ENCODE measurements at places on chromosomes 5 and 9.
A peak's percentile ranks its signal among the peaks of the same experiment; 100 is the strongest.

- DNase-seq, result no peak
Observed at GRCh38 chr9:127293767-127294166, 29.2 kb downstream of the GARNL3 start.

DNA sequence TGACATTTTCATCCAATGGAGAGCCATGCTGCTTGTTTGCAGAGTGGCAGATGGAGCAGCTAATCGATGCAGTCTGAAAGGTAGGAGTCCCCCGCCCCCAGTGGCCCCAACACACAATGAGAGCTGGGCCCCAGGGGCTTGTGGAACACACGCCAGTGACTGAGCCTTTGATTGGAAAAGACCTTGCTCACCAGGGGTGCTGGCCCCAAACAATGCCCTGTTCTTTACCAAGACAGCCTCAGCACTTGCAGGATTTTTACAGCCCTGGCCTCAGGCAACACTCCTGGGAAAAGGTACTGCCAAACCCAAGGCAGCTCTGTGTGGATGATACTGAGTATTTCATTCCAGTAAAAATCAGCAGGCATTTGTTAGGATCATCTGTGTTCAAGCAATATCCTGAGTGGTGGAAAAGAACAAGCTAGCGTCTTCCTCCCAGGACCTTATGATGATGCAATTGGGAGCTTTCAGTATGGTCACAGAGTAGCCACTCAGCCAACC is 276.8 kb upstream of the CLINT1 start:
- no peak for DNase-seq

- no peak for DNase-seq
Observed at GRCh38 chr5:74556006-74556405, 84.5 kb downstream of the ENC1 start.

DNA sequence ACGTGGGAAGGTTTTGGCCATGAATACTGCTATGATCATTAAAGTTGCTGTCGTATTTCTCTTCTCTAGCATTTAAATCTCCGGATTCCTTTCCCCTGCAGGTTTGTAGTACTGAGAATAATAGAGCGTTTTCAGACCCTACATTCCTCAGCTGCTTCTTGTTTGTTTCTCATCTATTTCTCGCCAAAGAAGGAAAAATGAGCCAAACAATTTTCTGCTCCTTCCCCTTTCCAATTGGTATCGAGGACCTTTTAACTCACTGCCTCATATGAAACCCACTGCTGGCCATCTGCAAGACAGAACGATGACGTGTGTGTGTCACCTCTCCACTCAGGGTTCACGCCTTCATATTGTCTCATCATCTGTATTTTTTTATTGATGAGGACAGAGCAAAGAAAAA is 689.4 kb upstream of the WWC1 start:
- DNase-seq, result no peak

GRCh38 chr5:150180241-150181026 is 9.4 kb upstream of the SLC6A7 start:
- DNase-seq, result peak; percentile 89

GRCh38 chr9:105757496-105758251 is 63.3 kb downstream of the TMEM38B start:
- DNase-seq, result no peak

GRCh38 chr9:70987986-70988385 is 133.4 kb downstream of the TRPM3 start:
- DNase-seq, result no peak

DNA sequence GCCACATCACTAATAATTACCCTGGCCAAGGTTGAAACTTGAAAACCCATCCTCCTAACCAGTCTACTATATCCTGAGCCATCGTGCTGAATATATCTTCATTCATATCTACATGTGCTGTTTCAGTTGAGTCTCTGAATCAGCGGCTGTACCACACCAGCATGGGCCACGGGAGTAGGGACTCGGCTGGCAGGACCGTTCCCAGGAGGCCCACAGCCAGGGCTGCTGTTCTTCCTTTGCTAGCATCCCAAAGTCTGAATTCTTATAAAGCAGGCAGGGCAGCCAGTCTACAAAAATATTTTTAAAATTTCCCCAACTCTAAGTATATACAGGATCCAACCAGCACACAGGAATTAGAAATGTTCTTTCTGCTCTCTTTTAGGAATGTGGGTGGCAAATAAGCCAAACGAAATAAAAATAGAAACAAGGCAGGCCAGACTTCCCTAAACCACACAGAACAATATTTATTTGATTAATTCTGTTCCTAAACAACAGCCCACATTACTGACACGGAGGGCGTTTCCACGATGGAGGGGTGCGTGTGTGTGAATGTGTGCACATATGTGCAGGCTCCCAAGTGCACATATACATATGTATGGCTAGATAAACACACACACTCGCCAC is 42.8 kb upstream of the EQTN start:
- DNase-seq, result no peak

DNA sequence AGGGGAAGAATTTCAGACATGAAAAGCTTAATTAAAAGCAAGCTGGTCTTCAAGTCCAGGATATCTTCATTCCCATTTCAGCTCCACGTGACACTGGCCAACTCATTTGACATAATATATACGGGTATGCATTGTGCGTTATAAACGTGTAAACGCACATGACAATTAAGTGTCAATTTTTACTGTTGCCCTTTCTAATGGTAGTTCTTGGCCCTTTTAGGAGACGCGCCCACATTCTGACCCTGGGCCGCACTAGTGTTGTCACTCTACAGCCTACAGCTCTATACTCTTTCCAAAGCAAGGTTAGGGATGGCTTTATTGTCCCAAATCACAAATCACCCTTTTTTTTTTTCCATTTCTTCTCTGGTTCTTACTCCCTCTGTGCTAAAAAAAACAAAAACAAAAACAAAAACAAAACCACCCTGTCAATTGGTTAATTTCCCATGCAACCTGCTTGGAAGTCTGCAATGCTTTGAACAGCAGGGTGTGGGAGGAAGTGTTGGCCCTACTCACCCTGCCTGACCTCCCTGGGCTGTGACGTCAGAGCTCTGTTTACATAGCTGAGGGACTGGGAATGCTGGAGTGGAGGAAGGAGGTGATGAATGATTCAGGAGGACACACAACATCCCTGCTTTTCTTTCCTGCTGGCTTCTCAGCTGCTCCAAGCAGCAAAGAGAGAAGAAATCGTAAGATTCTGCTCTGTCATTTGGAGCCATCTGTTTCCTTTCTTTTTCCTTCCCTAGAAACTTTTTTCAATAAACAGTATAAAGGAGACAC is 19.3 kb downstream of the RFK start:
- DNase-seq, result no peak

- no peak for DNase-seq
Observed at GRCh38 chr9:26129217-26129616, 451.0 kb upstream of the TUSC1 start.

DNA sequence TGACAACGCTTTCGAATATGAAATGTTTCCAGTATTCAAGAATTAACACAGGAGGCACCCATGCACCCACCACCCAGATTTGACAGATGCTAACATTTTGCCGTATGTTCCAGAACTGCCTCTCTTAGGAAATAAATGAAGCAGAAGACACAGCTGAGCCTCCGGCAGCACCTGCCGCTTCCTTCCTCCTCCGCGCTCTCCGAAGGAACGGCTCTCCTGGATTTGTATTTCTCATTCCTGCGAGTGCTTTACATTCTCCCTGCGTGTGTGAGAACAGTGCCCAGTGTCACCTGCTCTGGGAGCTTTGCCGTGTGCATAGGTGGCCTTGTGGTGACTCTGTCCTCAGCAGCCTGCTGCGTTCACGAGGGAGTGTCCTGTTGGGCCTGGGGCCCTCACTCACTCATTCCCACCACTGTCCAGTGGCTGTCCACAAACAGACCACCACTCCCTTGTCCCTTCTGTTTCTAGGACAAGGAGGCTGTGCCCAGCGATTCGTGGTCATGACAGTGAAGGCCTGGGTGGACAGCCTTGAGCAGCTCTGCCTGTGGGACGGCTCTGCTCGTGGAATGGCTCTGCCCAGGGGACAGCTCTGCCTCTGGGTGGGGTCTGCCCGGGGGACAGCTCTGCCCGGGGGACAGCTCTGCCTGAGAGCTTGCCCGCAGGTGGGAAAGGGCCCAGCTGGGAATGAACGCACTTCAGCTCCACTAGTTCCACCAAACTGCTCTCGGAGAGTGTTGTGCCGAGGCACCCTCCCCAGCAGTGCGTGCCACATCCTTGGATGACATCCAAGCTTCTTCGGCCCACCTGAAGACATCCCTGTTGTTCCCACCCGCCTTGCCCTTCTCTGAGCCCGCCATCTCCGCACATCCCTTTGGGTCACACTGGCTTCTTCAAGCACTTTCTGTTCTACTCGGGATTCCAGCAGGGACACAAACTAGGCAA is 170.5 kb upstream of the PPP1R26 start:
- DNase-seq, result no peak

DNA sequence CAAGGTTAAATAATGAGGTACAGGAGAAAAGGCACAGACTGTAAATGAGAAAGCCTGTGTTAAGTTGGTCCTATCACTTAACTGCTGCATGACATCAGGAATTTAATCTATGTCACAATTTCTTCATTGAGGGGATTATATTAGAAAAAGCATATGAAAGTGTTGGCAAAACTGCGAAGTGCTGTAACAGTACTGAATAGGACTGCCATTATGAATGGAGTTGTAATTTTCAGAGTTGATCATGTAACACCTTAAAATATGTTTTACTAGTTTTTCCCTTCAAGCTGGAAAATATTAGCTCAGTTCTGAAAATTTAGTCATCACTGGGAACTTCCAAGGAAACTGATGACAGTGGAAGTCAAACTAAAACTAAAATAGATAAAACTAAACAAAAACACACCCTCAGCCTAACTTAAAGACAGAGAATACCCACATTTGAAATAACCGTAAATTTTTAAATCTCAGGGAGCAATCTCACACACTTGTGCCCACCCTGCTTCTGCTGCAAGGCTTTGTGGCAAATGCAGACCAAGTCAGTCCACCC is 45.1 kb downstream of the ERMP1 start:
- no peak for DNase-seq

DNA sequence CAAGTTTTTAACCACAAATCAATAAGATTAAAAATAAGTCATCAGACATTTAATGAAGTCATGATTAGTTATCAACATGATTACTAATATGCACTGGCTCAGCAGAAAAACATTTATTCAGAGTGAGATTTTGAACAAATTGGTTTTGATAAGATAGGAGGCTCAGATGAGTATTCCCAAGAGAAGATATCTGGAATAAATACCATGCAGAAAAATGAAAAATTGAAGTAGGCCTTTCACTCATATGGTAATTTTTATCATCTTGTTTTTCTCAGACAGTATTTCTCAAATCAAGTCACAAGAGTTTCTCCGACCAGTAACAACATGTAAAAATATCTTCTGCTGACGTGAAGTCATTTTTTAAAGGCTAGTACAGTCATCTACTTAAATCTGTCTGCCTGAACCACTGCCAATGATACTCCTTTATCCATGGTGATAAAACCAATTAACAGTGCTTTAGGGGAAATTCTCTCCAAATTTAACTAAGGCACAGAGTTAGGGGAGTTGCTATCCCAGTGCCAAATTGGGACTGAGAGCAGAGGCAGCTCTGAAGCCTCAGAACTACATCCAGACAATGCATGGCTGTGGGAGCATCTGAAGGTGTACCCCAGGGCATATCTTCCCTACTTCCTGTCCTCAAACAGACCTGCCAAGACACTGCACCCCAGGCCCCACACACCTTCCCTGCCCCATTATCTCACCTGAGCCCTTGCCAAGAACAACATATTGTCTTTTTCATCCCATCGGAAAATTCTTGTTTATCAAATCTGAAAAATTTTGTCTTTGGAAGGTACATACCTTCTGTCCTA is 105.5 kb upstream of the TSLP start:
- DNase-seq, result no peak

DNA sequence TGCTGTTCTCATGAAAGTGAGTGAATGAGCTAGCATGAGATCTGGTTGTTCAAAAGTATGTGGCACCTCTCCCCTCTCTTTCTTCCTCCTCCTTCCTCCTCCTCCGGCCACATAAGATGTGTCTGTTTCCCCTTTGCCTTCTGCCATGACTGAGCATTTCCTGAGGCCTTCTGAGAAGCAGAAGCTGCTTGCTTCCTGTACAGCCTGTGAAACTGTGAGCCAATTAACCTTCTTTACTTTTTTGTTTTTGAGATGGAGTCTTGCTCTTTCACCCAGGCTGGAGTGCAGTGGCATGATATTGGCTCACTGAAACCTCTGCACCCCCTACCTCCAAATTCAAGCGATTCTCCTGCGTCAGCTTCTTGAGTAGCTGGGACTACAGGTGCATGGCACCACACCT is 6.1 kb downstream of the S100Z start:
- no peak for DNase-seq

- no peak for DNase-seq
Observed at GRCh38 chr9:81717747-81718077, 28.4 kb upstream of the TLE1 start.

GRCh38 chr9:92659601-92660000 is 10.3 kb downstream of the IPPK start:
- DNase-seq, result no peak

DNA sequence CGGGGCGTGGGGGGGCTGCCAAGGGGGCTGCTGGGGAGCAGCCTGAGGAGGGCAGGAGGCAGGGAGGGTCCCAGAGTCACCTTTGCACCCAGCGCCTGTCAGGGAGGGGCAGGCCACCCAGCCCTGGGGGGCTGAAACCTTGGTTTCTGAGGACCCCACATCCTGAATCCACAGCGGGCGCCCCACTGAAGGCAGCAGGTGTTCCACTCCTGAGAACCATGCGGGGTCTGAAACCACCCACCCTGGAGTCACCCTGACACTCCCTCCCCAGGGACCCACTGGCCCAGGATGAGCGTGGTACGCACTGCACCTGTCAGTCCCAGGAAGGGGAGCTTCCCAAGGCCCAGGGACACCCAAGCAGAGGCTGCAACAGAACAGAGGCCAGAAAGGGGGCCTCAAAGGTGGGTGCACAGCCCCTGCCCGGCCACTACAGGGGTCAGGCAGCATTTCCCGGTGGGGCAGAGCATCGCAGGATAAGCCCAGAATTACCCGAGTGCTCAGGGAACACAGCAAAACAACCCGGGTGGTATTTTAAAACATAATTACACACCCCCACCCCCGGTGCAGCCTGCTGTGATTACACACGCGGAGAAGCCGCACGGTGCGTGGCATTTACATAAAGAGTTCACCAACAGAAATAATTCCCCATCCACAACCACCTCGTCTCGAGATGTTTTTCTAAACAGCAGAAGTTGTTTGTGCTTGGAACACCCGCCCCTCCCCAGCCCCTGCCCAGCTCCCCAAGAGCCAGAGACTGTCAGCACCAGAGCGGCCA is 57.3 kb upstream of the UBAC1 start:
- DNase-seq, result no peak

- DNase-seq, result no peak
Observed at GRCh38 chr5:96940586-96940985, 4.7 kb downstream of the LNPEP start.

DNA sequence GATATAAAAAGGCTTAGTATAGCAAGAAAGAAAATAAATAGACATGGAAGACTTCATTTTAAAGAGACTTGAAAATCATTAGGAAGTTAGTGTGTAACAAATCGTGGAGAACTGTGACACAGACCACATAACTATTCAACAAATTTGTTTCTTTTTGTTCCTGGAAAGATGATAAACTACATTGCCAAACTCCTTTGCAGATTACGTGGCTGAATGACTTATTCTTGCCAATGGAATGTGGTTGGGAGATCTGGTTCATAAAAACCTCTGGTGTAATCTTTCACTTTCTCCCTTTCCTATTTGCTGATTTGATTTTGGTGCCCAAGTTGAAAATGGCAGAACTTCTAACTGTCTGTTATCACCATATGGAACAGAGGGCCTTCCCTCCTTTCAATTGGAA is 328.9 kb upstream of the MEF2C start:
- DNase-seq, result no peak

- no peak for DNase-seq
Observed at GRCh38 chr9:115306865-115307264, 188.9 kb upstream of the TNC start.

Measured in G401 (cell line).